ENCODE measurements at places on chromosomes 1 and 21.

DNA sequence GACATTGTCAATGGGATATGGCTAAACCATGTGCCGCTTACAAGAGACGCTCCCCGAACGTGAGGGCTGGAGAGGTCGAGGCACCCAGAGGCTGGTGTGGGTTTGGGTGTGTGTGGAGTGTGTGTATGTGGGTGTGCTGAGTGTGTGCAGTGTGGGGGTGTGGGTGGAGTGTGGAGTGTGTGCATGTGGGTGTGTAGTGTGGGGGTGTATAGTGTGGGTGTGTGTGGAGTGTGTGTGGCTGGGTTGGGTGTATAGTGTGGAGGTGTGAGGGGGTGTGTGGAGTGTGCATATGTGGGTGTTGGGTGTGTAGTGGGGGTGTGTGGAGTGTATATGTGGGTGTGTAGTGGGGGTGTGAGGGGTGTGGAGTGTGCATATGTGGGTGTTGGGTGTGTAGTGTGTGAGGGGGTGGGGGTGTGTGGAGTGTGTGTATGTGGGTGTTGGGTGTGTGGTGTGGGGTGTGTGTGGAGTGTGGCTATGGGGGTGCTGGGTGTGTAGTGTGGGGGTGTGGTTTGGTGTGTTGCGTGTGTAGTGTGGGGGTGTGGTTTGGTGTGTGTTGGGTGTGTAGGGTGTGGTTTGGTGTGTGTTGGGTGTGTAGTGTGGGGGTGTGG is 42.2 kb downstream of the SLC19A1 start:
- peak; percentile 33 for DNase-seq

DNA sequence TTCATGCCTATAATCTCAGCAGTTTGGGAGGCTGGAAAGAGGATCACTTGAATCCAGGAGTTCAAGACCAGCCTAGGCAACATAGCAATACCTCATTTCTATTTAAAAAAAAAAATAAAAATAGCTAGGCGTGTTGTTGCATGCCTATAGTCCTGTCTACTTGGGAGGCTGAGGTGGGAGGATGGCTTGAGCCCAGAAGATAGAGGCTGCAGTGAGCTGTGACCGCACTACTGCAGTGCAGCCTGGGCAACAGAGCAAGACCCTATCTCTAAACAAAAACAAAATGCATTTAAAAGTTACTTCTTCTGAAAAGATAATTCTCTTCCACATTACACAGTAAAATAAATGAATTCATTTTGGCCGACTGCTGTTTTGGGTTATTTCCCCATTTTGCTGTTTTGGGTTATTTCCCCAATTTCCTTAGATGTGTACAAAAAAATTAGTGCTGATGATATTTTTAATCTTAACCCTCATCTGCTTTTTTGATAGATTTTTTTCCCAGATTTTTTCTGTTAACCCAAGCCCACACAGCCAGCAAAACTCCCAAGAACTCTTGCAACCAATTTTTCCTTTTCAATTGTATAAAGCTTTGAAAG is 23.0 kb upstream of the SAMSN1 start:
- no peak for DNase-seq

DNA sequence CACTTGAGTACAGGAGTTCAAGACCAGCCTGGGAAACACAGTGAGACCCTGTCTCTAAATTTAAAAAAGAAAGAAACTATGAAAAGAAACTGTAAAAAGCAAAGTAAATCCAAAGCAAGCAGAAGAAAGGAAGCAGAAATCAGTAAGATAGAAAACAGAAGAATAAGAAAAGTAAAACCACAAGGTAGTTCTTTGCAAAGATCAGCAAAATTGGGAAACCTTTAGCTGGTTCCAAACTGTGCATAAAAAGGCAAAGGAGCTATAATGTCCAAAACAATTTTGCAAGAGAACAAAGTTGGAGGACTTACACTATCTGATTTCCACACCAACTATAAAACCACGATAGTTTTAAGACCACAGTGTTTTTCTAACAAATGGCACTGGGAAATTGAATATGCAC is 218.8 kb downstream of the RPS6KC1 start:
- no peak for DNase-seq

DNA sequence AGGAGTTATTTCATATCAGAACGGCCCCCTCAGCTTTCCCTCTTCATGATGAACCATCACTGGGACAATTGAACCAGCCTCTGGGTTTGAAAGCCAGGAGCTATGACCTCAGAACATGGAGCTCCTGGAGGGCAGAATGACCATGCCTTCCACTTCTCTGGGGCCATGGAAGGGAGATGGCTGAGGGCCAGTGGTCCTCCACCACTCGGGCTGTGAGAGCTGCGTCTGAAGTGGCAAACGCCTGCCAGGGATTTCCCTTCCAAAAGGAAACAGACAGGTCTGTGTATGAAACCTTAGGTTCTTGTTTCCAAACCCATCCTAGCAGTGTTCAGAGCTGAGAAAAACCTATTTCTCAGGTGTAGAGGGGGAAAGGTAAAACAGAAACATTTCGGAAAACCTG is 22.5 kb downstream of the PKP1 start:
- no peak for DNase-seq

DNA sequence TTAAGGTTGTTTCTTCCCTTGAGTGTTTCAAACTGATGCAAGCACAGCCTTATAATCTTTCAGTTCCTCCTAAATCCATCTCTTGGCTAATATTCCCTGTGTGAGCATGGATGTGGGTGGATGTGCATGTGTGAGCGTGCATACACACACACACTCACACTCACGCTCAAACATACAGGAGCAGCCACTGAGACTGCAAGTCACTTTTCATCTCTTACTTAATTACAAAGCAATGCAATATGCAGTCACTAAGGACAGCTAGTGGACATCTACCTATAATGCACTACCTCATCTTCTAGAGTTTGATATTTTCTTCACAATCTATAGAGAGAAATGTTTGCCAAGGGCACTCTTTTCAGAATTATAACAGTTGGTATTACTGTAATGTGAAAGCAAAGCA is 1.4 kb downstream of the ESRRG start:
- DNase-seq, result no peak

DNA sequence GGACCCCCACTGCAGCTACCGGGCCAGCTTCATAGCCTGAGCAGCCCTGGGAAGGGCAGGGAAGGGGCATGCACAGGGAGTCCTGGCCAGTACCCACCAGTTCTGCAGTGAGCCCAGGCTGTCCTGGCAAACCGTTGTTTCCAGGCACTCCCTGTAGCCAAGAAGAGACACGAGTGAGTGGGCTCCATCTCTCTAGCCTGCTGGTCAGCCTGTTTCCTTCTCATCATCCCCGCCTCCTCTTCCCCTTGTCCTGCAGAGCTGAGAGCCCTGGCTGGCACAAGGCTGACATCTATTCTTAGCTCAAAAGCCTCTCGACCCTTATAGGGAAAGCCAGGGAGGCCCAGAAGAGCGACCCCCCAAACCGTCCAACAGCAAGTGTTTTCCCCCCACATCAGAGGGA is 28.7 kb downstream of the COL16A1 start:
- DNase-seq, result no peak

DNA sequence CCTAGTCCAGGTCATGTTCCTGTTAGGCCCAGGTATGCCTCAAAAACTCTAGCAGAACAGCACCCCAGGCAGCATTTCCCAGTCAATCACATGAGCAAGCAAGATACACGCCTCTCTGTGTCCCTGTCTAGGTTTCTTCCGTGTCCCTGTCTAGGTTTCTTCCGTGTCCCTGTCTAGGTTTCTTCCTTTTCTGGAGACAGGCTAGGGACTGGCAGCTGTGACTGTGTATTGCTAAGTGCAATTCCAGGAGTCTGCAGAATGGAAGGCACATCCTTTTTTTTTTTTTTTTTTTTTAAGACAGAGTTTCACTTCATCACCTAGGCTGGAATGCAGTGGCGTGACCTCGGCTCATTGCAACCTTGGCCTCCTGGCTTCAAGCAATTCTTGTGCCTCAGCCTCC is 77.6 kb downstream of the SETD4 start:
- no peak for DNase-seq

DNA sequence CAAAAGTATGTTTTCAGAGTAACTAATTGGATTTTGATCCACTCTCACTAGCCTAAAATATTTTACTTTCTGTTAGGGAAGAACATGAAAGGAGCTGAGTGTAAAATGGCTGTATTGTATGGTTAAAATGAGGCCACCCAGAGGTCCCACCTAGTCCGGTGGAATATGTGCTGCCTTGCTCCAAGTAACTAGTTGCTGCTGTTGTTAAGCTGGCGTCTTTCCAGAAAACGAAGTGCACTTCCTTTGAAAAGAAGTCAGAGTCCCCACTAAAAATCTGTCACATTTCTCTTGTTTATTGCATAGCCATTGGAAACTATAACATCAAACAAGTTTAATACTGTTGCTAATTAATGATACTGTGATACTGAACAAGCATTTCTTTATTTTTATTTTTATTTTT is 3.2 kb downstream of the SLC25A33 start:
- DNase-seq, result no peak

- DNase-seq, result peak; percentile 61
Measured at GRCh38 chr21:33836408-33836807, 79.2 kb downstream of the ATP5PO start.

GRCh38 chr1:43632135-43632670 is 17.7 kb upstream of the KDM4A start:
- no peak for DNase-seq

GRCh38 chr1:80540596-80540995 is 1260.1 kb upstream of the ADGRL2 start:
- no peak for DNase-seq

GRCh38 chr1:62025154-62025553 is 169.5 kb upstream of the L1TD1 start:
- DNase-seq, result no peak

GRCh38 chr1:40256401-40257084 is 1.5 kb upstream of the ZMPSTE24 start:
- no peak for DNase-seq
